ENCODE measurements at places on chromosomes 2 and 18. TPM values are rescaled to one million over a fixed set of nuclear protein-coding genes. Genes with fewer than 3 reads are reported as not detected.

DNA sequence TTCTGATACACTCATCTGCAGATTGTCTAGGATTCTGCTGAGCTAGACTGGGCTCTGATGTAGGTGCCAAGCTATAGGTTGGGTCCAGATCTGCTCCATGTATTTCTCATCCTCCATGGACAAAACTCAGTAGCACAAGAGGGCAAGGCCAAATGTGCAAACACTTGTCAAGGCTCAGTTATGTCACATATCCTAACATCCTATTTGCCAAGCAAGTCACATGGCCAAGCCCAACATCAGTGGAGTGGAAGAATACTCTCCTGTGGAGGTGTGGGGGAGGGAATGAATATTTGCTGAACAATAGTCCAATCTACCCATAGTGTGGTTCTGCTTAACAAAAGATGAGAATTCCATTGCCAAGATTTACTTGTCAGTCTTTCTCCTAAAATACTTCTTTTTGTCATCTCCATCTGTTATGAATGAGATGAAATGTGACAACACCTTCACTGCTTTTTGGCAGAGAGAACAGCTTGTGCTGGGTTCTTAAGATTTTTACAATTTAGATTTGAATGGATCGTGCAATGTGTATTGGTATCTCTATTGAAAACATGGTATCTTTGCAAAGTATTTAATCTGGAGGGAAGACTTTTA lies 89.9 kb downstream of the OXER1 start:
- DNase-seq, result no peak

Gene EVA1A
- not detected for total RNA-seq

GRCh38 chr2:199757233-199757870 lies 93.6 kb downstream of the FTCDNL1 start:
- DNase-seq, result no peak

- no peak for DNase-seq
Observed at GRCh38 chr2:11903085-11903606, 156.7 kb downstream of the LPIN1 start.
